Astrocyte (in vitro differentiated cells and primary cell): ENCODE measurements at places on chromosomes 11 and 22. TPM values are rescaled to one million over a fixed set of nuclear protein-coding genes. Genes with fewer than 3 reads are reported as not detected.

GRCh38 chr11:83571302-83571701 lies 285.1 kb upstream of the CCDC90B start:
- H3K4me1 ChIP-seq, result no peaks in the 10 kb centered on the region
- no peak overlapping the region for H3K27ac ChIP-seq
- H3K36me3 ChIP-seq, result no peaks in the 10 kb centered on the region
- DNase-seq, result peak; percentile 50
- H3K4me3 ChIP-seq, result no peak overlapping the region

The ROBO4 gene
- total RNA-seq, result 0.25 TPM in 1 of 2 replicates, not detected in the other

The TRIM49C gene
- total RNA-seq, result 0.45 TPM in 1 of 2 replicates, not detected in the other

GRCh38 chr11:45859661-45860140 lies 12.4 kb downstream of the CRY2 start:
- peaks cover 23% of the 10 kb centered on the region for H3K36me3 ChIP-seq
- DNase-seq, result peak; percentile 93
- peaks cover 26% of the 10 kb centered on the region for H3K4me1 ChIP-seq

DNA sequence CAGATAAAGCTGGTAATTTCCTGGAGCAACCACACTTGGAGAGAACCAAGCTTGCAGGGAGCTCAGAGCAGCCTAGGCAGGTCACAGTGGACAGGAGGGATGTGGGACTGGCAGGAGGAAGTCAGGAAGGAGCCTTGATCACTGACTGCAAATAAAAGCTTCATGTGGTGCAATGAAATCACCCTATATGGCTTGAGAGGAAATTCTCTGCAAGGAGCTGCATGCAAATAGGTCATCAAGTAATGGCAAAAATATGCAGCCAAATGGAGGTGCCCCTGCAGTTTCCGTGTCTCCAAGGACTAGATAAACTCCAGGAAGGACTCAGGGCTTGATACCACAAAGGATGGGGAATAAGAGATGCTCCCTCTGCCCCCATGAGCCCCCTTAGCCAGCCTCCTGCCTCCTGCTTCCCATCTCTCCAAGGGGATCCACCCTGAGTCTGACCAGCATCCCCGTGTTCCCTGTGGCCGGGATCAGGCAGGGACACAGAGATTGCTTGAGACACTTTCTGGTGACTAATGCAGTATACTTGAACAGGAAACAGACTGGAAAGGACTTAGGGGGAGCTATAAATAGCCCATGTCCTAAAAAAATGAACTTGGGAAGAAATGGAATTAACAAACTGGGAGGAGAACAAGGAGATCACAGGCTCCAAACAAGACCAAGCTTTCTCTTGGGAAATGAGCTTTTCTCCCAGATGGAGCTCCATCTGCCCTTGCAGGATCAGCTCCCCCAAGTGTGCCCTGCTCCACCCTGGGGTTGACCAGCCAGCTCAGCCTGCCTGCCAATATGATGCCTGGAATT lies 23.9 kb upstream of the MICAL2 start:
- H3K4me1 ChIP-seq, result peaks cover 60% of the 10 kb centered on the region
- peak overlapping the region; percentile 52 for H3K4me3 ChIP-seq
- H3K27me3 ChIP-seq, result no peaks in the 10 kb centered on the region
- H3K36me3 ChIP-seq, result no peaks in the 10 kb centered on the region
- DNase-seq, result peak; percentile 98
